Left forelimb (tissue), 1 donor: ENCODE measurements at places on chromosomes 5 and 9.
A peak's percentile ranks its signal among the peaks of the same experiment; 100 is the strongest.

- no peak for DNase-seq
Observed at GRCh38 chr9:34119713-34120112, 6.8 kb downstream of the DCAF12 start.

DNA sequence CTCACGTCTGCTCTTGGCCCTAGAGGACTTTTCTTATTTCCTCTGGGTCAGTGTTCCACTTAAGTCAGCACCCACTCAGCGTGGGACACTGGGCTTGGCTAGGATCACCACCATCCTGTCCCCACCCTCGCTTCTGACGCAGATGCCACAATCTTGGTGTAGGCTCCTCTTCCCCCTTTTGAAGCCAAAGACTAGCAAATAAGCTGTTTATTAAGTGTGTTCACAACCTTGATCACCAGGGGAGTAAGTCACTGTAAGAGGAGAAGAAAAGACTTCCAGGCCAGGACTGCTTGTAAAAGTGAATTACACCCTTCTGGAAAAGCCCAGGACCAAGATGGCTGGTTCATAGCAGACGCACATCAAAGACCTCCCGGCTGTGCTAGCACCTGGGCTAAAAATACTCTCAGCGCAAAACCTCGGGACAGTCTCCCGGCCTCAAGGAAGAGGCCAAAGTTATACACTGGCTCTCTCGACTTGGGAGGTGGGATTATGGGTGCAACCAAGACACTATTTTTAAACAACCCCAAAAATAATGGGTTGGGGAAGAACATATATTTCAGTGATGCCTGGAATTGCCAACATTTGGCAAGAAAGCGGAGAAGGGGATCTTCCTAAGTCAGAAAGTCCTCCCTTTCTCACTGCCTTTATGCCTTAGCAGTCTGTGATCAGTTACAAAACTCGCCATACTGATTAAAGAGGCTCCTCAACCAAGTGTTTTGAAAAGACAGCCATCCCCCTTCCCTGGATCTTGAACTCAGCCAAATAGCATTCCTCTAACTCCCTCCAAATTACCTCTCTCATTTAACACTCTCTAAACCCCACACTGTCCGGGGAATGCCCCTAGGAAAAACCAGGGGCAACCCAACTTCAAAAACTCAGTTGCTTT is 69.4 kb downstream of the RAPGEF1 start:
- no peak for DNase-seq

DNA sequence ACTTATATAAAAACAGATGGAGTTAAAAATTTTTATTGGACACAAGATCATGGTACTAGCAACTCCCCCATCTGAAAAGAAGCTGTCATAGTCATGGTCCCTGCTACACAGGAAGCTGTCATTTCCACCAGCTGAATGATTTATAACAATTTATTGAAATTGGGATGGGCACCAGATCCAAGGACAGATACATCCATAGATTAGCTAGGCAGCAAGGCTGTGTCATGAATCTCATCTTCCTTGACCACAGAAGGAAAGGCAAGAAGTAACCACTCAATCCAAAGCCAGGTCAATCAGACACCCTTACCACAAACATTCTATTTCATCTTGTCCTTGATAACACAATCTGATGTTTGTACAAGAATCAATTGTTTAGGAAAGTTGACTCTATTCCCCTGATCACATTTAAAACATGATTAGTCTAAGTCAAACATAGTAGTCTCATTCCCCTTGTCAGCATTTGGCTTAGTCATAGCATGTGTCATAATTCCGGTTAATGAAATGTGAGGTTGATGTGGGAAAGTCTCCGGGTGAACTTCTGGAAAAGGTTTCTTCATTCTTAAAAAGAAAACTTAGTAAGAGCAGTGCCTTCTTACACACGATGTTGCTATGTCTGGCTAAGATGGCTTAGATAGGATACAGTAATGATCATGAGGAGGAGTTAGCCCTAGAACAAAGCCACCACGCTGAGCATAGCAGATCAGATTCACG is 462.6 kb upstream of the PAPPA start:
- DNase-seq: no peak

- no peak for DNase-seq
Observed at GRCh38 chr5:10562201-10563109, 1.4 kb upstream of the ANKRD33B start.

DNA sequence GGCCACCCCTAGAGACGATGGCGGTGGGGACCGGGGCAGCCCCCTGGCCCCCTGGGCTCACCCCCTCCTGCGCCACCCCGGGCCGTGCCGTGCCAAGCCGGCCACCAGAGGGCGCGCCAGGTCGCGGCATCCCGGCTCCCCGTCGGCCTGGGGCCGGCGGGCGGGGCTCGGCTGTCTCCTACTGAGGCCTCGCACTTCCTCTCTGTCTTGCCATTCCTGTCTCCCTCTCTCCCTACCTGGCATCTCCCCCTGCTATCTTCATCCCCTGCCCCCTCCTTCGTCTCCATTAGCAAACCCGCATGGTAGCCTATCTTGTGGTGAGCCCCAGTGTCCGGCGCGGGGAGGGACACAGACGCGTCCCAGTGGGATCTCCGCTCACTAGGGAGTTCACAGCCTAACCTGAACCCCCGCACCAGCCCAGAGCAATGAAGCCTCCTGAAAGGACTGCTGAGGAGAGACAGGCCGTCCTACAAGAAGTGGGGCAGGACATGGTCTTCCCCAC is 29.8 kb upstream of the FABP6 start:
- peak; percentile 85 for DNase-seq

DNA sequence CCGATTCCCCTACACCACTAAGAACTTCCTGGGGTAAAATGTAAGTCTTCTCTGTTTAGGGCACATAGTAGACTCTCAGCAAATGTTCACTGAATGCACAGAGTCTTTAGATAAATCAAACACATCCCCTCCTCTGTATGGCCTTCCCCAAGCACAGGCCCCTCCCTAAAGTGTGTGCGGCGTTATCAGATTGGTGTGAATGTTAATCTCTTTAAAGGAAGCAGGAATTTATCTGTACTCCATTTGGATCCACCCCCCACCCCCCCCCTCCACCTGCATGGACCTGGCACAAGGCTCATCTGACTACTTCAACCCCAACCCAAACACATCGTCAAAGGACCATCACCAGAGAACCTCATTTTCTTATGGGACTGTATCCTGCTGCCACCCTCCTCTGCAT is 6.3 kb downstream of the PCDH1 start:
- DNase-seq: no peak

- no peak for DNase-seq
Observed at GRCh38 chr9:5188060-5188984, 2.9 kb upstream of the INSL6 start.

DNA sequence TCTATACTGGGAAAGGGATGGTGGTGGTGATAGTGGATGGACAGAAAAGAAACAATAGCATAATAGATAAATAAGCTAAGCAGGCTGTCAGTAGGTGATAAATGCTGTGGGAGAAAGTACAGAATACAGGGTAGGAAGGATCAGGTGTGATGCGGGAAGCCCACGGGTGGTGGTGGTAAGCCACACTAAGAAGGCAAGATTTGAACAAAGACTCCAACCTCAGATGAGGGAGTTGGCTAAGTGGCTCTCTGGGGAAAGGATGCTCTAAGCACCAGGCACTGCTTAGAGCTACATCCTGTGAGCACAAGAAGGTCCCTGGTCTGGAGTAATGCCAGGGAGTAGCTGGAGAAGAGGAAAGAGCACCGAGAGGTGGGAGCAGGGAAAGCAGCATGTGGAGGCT is 151.6 kb upstream of the KLF9 start:
- DNase-seq: no peak

DNA sequence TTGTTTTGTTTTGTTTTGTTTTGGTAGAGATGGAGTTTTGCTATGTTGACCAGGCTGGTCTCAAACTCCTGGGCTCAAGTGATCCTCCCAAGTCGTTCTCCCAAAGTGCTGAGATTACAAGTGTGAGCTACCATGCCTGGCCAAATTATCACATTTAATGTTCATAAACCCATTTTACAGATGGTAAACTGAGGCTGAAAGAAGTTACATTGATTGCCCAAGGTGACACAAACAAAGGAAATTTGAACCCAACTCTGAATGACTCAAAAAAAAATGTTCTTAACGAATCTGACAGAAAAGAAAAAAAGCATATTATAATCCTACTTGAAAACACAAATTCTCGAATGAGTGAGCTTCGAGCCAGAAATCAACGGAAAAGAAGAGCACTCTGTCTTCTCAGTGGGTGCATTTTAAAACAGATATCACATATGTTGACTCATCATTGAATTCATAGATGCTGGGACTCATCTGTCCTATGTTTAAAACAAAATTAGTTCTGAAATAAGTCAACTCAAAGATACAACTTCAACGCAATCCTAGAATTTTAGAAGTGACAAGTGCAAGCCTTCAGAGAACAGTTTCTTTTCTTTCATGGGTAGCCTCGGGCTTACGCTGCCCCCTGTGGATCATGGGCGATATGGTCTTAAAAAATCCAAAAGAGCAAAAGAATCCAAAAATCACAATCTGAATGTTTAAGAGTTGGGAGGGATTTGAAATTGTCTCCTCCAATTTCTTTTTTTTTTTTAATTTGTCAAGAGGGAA is 28.4 kb downstream of the TIMD4 start:
- DNase-seq: no peak

DNA sequence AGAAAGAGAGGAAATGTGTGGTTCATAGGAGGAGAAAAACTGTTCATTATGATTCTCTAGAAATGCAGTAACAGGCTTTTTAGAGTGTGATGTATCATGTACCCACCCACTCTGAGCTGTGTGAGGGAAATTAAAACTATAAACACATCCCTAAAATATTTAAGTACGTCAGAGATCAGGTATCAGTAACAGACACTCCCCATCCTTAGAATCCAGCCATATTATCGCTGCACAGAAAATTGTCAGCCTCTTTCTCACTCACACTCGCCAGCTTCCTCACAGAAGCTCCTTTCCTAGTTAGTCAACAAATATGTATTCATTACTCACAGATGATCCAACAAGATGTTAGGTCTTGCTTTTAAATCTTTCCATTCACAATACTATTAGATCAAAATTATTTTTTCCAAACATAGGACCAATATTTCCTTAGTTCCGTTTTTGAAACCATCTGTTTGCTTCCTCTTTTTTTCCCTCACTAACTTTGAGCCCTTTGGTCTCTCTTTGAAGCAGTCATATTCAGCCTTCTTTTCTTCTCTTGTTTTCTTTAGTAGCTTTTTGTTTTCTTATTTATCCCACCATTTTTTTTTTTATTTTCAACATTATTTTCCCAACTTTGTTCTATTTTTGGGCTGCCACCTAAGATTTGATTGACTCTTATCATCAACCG is 13.6 kb upstream of the MAST4 start:
- no peak for DNase-seq

- DNase-seq: no peak
Observed at GRCh38 chr9:13786131-13786530, 506.6 kb upstream of the MPDZ start.

- DNase-seq: no peak
Observed at GRCh38 chr5:122844136-122844909, 1.1 kb upstream of the SNX24 start.

GRCh38 chr5:82917584-82917983 is 159.6 kb downstream of the TMEM167A start:
- no peak for DNase-seq

DNA sequence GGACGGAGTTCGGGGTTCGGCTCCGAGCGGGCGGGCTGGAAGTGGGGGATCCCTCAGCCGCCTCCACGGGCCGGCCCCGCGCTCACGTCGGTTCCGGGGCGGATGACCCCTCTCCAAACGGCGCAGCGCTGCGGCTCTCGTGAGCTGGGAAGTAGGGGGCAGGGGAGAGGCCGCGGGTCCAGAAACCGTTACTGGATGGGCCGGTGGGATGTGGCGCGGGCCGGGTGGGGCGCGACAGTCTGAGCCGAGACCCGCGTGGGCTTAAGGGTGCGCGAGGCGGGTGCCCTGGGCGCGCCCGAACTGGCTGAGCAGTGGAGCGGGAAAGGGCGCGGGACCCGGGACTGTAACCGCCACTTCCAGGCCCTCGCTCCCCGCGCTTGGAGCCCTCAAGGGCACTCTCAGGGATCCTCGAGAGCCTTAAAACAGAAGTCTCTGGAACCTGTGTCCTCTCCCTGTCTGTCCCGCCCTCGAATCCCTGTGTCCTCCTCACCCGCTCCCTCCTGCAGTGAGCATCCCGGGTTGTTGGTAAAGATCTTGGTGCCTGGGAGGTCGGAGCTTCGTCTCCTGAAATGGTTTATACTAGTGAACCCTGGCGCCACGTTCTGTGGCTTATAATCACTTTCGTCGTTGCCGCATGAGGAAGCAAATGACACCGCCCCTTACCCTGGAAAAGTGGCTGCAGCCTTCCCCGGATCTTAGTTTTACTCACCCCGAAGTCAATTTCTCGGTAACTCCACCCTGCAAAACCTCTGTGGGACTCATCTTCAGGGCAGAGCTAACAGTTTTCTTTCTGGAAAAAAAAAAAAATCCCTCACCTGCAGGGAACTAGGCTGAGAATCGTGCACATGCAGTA is 571 bp upstream of the MARCHF11 start:
- DNase-seq: no peak

DNA sequence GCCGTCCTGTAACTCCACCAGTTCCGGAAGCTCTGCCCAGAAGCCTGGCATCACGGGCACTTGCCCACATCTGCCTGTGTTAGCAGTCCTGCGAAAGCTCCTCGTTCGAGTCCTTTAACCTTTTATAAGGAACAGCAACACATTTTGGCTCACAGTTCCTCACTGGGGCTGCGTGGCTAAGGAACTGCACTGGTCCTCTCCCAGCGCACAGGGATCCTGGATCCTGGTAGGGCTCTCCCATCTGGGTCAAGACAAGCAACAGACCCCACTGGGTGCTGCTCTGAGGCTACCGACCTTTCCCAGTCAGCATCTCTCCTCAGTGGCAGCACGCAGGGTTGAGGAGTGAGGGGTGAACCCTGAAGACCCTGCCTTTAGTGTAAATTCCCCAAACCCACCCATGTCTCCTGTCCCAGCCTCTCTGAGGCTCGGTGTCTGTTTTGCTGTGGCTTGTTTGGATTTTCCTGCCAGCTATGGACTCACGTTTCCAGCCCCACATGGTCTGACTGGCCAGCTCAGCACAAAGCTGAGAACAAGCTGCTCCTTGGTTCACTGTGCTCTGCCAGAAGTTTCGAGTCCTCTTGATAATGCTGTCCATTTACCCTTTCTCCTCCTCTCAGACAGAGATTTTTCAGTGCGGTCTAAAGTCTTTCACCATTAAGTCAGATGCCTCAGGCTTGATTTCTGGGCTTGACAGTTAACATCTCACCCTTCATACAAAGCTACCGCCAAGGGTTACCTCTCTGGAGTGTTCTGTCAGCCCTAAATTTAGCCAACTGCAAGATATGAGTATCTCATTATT is 80.0 kb downstream of the AK8 start:
- no peak for DNase-seq

GRCh38 chr5:180688330-180689070 is 39.1 kb upstream of the FLT4 start:
- DNase-seq: no peak

GRCh38 chr9:127835991-127836516 is 18.4 kb downstream of the ENG start:
- DNase-seq: no peak

DNA sequence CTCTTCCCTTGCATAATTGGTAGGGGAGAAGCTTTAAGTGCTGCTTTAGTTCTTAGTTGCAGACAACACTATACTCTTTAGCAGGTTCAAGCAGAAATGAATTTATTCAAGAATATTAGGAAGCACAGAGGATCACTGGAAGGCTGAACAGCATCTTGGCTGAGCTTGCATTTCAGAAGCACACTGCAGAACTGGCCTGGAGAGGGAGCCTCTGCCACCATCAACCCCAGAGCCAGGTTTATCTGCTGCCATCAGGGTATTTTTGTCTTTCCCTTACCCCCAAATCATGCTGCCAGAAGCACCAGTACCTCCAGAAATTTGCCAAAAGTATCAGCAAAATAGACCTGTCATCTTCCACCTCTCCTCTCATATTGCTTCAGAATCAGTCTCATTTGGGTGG is 440.7 kb downstream of the DMAC1 start:
- DNase-seq: no peak
